ENCODE measurements at places on chromosomes 12 and 14.

DNA sequence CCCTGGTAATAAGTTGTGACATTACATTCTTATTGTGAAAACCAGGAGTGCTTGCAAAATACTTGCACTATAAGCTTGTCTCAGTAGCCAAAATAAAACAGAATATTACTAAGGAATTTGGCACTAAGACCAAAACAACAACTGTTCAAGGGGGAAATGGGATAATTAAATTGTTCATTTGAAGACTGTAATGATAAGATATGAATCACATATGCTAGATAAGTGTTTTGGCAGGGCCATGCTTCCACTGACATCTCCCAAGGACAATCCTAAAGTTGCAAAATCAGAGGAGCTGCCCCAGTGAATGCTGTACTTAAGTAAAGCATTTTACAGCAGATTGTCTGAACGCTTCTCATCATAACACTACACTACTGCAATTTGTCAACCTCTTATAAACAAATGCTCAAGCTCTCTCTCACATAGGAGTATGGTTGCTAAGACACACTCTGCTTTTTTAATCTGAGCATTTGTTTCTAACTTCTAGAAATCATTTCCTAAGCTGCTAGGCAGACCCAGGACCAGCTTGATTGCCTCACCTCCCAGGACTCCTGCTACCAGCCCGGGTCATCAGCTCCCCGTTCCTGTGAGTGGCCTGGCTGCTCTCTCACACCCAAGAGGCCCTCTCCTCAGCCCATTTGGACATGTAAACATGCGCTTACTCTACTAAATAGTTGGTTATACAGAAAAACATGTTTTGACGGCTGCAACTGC, 191.5 kb downstream of the PAX9 start:
- no peak for DNase-seq

DNA sequence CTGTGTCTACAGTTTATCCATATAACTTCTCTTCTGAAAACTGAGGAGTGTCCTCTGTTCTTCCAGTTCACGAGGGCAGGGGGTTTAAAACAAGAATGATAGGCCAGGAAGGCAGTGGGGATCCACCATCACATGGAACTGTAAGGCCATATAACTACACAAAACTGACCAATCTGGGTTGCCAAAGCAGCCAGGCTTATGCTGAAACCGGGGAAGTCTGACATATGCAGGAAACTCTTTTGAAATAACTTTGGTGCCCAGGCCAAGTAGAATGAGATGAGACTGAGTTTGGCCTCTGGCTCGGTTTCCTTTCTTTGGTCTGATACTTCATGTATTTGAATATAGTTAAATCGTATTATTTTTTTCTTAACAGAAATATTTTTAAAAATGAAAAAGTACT, 18.0 kb upstream of the ATF1 start:
- no peak for DNase-seq

- DNase-seq, result no peak
Observed at GRCh38 chr12:97097734-97098133, 190.7 kb downstream of the NEDD1 start.

GRCh38 chr12:90174198-90174510, 465.5 kb upstream of the ATP2B1 start:
- no peak for DNase-seq

- DNase-seq, result no peak
Observed at GRCh38 chr14:105075379-105076295, 10.4 kb upstream of the GPR132 start.

DNA sequence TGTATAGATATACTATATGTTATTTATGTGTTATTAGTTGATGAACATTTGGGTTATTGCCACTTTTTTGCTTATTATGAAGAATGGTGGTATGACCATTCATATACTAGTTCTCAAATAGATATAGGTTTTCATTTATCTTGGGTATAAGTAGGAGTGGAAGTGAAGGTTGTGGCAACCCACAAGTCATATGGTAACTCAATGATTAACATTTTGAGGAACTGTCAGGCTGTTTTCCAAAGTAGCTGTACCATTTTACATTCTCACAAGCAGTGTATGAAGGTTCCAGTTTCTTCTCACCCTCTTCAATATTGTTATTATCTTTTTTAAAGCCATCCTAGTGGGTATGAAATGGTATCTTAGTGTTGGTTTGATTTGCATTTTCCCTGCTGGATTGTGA, 19.0 kb upstream of the MSRB3 start:
- DNase-seq, result no peak

DNA sequence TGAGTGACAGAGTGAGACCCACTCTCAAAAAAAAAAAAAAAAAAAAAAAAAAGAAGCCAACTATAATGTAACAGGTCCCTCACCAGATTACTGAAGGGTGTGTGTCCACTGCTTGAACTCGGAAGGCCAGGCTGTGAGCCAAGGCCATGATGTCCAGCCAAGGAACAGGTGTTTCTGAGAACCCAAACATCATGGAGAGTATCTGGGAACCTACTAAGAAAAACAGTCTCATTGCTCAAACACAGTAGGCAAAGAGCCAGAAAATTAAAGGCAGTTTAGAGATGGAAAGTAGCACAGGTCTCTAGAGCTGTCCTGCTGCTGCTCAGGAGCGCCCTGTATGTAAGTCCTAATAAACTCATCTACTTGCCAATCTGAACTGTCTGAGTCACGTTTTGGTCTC, 12.5 kb upstream of the MAP4K5 start:
- no peak for DNase-seq

DNA sequence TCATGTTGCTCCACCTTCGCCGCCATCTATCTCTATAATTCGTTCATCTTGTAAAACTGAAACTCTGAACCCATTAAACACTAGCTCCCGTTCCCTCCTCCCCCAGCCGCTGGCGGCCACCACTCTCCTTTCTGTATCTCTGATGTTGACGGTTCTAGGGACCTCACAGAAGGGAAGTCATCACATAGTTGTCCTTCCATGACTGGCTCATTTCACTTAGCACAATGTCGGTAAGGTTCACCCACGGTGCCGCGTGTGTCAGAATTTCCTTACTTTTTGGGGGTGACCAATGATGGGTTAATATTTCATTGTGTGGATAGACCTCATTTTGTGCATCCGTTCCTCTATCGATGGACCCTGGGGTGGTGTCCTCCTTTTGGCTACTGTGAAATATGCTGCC, 2.0 kb upstream of the CACNA2D4 start:
- no peak for DNase-seq

All from stimulated activated CD4-positive, alpha-beta T cell treated with anti-CD3 and anti-CD28 coated beads, Interleukin-4, amount 100 ng/mL, for 4 hours (primary cell).